ENCODE measurements at places on chromosomes 5 and 9.
A peak's percentile ranks its signal among the peaks of the same experiment; 100 is the strongest.

DNA sequence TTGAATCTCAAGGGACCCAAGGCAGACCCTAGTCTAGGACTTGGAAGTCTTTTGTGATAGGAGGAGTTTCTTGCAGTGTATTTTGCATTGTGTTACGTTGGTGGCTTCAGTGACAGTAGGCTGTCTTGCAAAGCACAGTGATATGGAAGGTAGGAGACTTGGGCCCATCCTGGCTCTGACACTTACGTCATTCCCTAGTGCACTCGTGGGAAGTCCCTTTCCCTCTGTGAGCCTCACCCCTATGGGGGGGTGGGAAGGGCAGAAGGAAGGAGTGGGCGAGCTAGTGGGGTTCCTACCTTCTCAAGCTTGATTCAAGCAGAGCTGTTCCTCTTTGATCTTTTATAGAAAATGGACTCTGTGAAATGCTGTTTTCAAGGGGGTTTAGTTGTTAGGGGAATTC is 9.2 kb upstream of the TEX53 start:
- H3K36me3 ChIP-seq: no peaks in the 10 kb centered on the region
- DNase-seq: no peak
- H3K4me3 ChIP-seq: no peak overlapping the region
- no peaks in the 10 kb centered on the region for H3K4me1 ChIP-seq
- no peaks in the 10 kb centered on the region for H3K27me3 ChIP-seq

DNA sequence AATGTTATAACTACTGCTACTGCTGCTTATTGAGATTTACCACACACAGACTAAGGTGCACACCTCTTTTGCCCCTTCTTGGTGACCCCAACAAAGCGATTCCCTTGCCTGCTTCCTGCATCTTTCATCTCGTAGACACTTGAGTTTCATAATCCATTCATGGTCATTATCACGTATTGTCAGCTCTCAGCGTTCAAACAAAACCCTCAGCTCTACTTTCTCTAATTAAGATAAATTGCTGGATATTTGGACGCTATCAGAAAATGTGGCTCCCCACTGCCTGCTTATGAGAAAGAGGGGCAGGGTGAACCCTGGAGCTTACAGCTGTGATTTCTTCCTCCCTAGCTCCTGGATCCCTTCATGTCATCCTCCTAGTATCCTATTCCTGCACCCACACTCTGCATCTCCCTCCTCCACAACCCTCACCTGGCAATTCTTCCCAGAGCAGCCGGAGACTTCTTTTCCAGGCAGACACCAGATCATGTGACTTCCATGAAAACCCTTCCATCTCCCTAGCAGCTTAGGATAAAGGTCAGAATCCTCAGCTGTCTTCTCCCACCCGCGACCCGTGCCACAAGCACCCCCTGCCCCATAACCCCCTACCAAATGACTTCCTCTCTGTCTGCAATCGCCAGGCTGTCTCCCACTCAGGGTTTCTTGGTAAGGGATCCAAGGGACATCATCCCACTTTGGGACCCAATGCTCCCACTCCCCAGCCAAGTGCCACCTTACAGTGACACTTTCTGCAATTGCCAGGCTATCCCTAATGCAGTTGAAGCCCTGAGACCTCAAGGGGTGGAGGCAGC is 146.5 kb downstream of the NSG2 start:
- H3K4me3 ChIP-seq: no peak overlapping the region
- no peaks in the 10 kb centered on the region for H3K27me3 ChIP-seq
- no peak for DNase-seq
- no peaks in the 10 kb centered on the region for H3K36me3 ChIP-seq

GRCh38 chr5:123112196-123112595 is 23.2 kb downstream of the PRDM6 start:
- H3K27me3 ChIP-seq: no peaks in the 10 kb centered on the region
- no peaks in the 10 kb centered on the region for H3K4me1 ChIP-seq
- H3K36me3 ChIP-seq: no peaks in the 10 kb centered on the region
- no peak overlapping the region for H3K27ac ChIP-seq

GRCh38 chr5:43221502-43221901 is 29.5 kb downstream of the NIM1K start:
- H3K27me3 ChIP-seq: no peaks in the 10 kb centered on the region
- no peak overlapping the region for H3K4me3 ChIP-seq
- H3K4me1 ChIP-seq: no peaks in the 10 kb centered on the region

DNA sequence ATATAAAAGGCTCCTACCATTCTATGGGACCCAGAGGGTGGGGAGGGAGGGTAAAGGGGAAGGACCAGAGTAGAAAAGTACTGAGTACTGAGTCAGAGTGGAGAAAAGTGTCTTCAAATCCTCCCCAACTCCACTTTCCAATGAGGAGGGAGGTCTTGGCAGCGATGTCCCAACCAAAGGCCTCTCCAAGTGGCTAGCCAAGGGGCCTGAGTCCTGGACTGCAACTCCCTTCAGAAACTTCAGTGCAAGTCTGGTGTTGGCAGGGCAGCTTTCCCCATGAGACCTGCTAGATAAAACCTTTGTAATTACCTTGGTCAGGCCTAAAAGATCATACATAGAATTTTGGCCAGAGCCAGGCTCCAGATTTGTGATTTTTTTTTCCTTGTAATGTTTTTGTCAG is 111.3 kb upstream of the TNPO1 start:
- H3K4me1 ChIP-seq: no peaks in the 10 kb centered on the region
- no peaks in the 10 kb centered on the region for H3K36me3 ChIP-seq
- H3K4me3 ChIP-seq: no peak overlapping the region

GRCh38 chr5:151134228-151134627 is 23.4 kb downstream of the ANXA6 start:
- no peak overlapping the region for H3K27ac ChIP-seq
- H3K4me3 ChIP-seq: no peak overlapping the region
- H3K27me3 ChIP-seq: no peaks in the 10 kb centered on the region
- no peaks in the 10 kb centered on the region for H3K4me1 ChIP-seq

DNA sequence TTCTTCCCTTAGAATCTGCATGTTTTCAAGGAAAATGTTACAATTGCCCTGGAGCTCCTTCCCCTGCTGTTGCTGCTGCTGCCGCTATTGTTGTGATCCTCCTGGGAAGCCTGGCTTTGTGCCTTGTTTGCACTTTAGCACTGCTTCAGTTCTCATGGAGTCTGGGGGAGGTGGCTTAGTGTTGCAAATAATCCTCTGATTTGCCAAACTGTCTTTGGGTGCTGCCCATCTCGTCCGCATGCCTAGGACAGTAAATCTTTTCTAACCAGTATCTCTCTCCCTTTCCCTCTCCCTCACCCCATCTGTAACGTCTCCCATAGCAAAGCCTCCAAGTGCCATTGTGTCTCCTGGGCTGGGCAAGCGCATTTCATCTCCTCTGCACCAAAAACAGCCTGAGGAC is 30.3 kb downstream of the FAM240B start:
- peak; percentile 90 for DNase-seq
- peaks cover 24% of the 10 kb centered on the region for H3K4me1 ChIP-seq
- no peak overlapping the region for H3K27ac ChIP-seq
- H3K27me3 ChIP-seq: no peaks in the 10 kb centered on the region

GRCh38 chr5:154523104-154523503 is 45.1 kb upstream of the HAND1 start:
- no peak for DNase-seq
- no peaks in the 10 kb centered on the region for H3K27me3 ChIP-seq
- peaks cover 8% of the 10 kb centered on the region for H3K4me1 ChIP-seq
- no peaks in the 10 kb centered on the region for H3K36me3 ChIP-seq

GRCh38 chr5:169178274-169178673 is 122.7 kb downstream of the SLIT3 start:
- H3K4me3 ChIP-seq: no peak overlapping the region
- DNase-seq: no peak
- H3K27ac ChIP-seq: no peak overlapping the region
- H3K27me3 ChIP-seq: no peaks in the 10 kb centered on the region
- H3K36me3 ChIP-seq: no peaks in the 10 kb centered on the region
- no peaks in the 10 kb centered on the region for H3K4me1 ChIP-seq

- DNase-seq: no peak
- H3K27me3 ChIP-seq: no peaks in the 10 kb centered on the region
- H3K4me1 ChIP-seq: no peaks in the 10 kb centered on the region
- no peaks in the 10 kb centered on the region for H3K36me3 ChIP-seq
Measured at GRCh38 chr5:143198332-143198731, 205.2 kb downstream of the NR3C1 start.

DNA sequence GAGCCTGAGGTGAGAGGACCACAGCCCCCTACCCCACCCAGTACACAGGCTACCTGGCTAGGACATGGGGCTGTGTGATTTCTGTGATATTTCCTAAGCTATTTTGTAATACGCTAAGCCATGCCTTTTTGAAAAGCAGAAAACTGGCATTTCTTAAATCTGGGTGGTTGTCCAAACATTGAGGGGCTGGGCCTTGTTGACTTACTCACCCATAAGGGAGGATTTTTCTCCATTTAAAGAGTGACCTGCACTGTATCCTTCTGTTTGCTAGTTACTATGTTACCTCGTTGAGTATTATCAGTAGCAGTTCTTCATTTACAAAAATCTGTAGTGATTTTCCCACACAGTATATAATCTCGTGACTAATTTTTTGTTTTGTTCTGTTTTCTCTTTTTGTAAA is 117.5 kb upstream of the OTULINL start:
- no peak overlapping the region for H3K4me3 ChIP-seq
- H3K27me3 ChIP-seq: no peaks in the 10 kb centered on the region
- H3K4me1 ChIP-seq: peaks cover 5% of the 10 kb centered on the region
- no peak for DNase-seq

- peaks cover 6% of the 10 kb centered on the region for H3K4me1 ChIP-seq
- H3K27me3 ChIP-seq: no peaks in the 10 kb centered on the region
- DNase-seq: no peak
- no peaks in the 10 kb centered on the region for H3K36me3 ChIP-seq
Measured at GRCh38 chr5:7848296-7848695, 2.6 kb downstream of the CFAP90 start.

GRCh38 chr5:180808461-180809000 is 5.9 kb upstream of the MGAT1 start:
- H3K36me3 ChIP-seq: no peaks in the 10 kb centered on the region
- peak overlapping the region; percentile 72 for H3K27ac ChIP-seq
- H3K27me3 ChIP-seq: no peaks in the 10 kb centered on the region
- H3K4me1 ChIP-seq: peaks cover 65% of the 10 kb centered on the region
- H3K4me3 ChIP-seq: no peak overlapping the region

DNA sequence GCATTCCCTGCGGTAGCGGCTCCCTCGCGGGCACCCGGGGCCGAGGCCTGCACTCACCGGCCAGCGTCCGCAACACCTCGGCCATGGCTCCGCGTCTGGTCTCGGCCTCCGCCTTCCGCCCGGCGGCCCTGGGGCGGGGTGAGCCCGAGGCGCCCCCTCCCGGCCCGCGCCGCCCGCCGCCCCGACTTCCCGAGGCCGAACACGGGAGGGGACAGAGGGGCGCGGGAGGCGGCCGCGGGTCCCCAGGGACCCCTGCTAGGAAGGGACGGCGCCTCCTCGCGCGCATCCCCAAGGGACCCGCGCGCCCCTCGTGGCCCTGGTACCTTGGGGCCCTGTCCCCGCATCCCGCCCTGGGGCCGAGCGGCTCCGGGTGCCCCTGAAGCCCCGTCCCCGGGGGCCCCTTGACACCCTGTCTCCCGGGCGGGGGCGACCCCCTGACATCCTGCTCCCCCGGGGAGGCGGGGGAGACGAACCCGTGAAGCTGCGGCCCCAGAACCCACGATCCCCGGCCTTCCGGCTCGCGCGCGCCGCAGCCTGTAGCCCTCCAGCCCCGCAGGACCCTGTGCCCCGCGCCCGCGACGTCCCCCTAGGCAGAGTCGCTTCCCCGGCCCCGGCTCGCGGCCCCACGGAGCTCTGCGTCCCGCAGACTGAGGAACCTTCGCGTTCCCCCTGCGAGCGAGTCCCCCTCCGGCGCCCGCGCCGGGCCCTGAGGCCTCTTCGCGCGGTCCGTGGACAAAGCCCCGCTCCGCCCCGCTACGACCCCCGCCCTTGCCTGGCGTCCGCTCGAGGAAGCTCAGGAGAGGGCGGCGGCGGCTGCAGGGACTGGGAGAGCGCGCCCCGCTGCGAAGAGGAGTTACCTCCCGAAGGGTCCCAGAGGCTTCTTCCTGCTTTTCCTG is at the start of gene ABO:
ABO (minus strand) TSS at position 97 of the 896 bp plus-strand sequence.
- peaks cover 14% of the 10 kb centered on the region for H3K4me1 ChIP-seq
- peak within 1 kb of the TSS; percentile 95 for H3K27ac ChIP-seq
- H3K27me3 ChIP-seq: no peaks in the 10 kb centered on the region
- no peaks in the 10 kb centered on the region for H3K36me3 ChIP-seq

GRCh38 chr9:79984429-79985067 is 412.8 kb downstream of the TLE4 start:
- no peak for DNase-seq
- no peaks in the 10 kb centered on the region for H3K27me3 ChIP-seq
- H3K4me3 ChIP-seq: no peak overlapping the region
- H3K4me1 ChIP-seq: no peaks in the 10 kb centered on the region
- H3K27ac ChIP-seq: no peak overlapping the region

DNA sequence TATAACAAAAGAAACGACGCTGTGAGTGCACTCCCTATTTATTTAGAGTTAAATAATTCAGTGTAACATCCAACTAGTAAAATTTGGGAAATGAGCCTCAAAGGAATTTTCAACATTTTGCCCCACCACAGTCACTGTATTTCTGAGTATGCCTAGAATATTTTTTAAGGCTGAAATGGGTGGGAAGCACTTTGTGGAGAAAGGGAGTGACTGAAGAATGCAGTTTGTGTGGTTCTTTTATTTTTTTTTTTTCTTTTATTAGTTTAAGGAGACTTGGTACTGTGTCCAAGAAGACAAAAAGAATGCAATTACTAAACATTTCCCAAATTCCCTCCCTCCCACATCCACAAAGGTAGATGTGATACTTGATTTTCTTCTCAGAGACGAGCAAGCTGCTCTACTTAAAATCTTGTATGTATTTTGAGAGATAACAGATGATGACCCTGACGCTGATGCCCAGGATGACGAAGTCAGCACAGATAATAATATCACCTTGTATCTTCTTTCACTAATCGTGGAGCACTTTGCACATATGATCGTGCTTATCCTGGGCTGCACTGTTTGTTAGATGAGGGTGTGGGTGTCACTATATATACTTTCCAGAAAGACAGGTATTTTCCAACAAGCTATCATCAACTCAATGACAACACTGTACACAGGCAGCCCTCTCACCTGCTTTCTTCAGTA is 586.3 kb downstream of the RAB3C start:
- DNase-seq: no peak
- no peaks in the 10 kb centered on the region for H3K4me1 ChIP-seq
- no peak overlapping the region for H3K4me3 ChIP-seq

GRCh38 chr5:96669909-96670308 is 7.7 kb downstream of the CAST start:
- no peaks in the 10 kb centered on the region for H3K27me3 ChIP-seq
- peaks cover 6% of the 10 kb centered on the region for H3K4me1 ChIP-seq
- no peak overlapping the region for H3K27ac ChIP-seq
- no peaks in the 10 kb centered on the region for H3K36me3 ChIP-seq

- no peak overlapping the region for H3K27ac ChIP-seq
- H3K36me3 ChIP-seq: no peaks in the 10 kb centered on the region
- no peaks in the 10 kb centered on the region for H3K4me1 ChIP-seq
- H3K4me3 ChIP-seq: no peak overlapping the region
Measured at GRCh38 chr5:150320044-150320613, 17.4 kb upstream of the ARSI start.

- H3K27me3 ChIP-seq: no peaks in the 10 kb centered on the region
- no peaks in the 10 kb centered on the region for H3K36me3 ChIP-seq
- no peak overlapping the region for H3K4me3 ChIP-seq
- peak; percentile 54 for DNase-seq
Measured at GRCh38 chr5:17118631-17119030, 98.8 kb upstream of the BASP1 start.

Data from testis (tissue), 5 donors.